ENCODE measurements at places on chromosomes 13 and 19.

DNA sequence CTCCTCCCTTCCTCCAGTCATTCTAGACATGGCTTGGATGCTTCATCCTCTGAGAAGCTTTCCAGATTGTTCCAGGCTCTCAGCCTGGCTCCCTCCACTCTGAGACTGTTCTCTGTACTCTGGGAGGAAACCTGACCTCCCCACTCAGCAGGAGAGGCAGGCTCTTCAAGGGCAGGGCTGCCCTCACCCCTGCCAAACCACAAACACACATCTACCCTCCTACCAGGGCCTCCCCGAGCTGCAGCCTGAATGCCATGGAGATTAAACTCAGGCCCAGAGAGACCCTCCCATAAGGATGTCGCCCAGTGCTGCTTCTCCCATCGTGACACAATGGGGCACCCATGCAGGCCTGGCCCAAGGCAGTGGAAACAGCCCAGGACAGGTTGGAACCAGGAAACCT, 16.2 kb downstream of the NUMBL start:
- no peak for DNase-seq

DNA sequence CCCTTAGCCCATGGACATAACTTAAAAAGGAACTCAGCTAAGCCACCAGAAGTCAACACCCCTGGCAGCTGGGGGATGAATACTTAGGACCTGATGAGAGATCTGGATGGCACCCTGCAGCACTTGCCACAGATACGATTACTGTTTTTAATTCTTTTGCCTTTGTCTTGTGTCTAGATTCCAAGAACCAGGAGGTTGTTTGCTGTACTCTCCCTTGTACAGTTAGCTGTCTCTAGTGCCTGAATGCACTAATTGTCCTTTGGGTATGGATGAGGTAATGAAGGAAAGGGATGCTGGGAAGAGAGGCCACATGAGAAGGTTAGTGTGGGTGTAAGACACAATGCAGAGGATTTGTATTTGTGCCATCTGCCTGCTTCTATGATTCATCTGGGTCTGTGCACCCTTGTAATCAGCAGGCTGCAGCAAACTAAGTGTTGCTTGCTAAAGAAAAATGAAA, 385.8 kb downstream of the KCNRG start:
- DNase-seq, result peak; percentile 52

DNA sequence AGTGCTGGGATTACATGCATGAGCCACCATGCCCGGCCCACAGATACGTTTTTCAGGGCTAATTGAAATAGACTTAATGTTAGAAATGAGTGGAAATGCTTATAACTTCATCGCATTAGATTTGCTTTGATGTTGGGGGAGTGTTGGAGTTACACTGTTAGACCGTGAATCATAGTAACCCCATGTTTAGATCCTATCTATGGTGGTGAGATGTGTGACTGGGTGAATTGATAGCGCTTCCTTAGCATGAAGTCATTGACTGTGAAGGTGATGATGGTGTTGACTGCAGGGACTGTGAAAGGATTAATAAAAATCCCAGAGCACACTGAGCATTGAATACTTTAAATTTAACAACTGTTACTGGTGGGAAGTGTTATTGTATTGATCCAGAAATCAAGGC, 1.7 kb downstream of the ZNF264 start:
- DNase-seq, result no peak

GRCh38 chr19:2441096-2441752, 13.8 kb upstream of the TIMM13 start:
- DNase-seq, result no peak

- DNase-seq, result no peak
These were observed 146.8 kb upstream of the TSHZ3 start for GRCh38 chr19:31496076-31496475.

GRCh38 chr19:21256722-21257121, 72.5 kb downstream of the ZNF708 start:
- DNase-seq, result no peak

DNA sequence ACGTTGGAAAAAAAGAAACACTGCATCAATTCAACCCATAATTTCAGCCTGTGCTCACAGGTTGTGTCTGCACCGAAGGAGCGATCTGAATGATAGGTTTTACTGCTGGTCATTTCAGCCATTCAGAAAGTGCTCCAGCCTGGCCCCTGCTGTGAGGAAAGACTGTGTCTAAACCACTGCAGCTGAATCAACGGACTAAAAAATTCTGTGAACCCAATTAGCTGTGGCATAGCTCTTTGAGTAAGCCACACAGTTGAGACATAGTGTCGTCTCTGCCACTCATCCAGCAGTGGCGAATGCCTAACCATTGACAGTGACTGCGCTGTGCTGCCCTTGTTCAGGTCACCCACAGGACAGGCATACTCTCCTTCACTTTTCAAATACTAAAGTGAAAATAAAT, 179.8 kb downstream of the COG6 start:
- no peak for DNase-seq

DNA sequence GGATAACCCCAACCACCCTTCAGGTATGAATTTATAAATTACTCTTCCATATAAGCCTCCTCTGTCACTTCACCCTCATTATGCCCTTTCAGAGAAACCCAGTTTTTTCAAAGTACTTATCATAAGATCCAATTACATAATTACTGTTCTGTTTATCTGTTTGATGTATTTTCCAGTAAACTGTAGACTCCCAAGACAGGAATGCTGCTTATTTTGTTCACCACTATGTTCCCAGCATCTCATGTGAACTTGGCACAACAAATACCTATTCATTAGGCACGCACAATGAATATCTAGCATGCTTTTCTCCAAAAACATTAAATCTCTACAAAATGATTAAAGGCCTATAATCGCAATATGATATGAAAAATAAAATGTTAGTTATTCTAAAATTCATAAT, 13.2 kb downstream of the ENOX1 start:
- no peak for DNase-seq

DNA sequence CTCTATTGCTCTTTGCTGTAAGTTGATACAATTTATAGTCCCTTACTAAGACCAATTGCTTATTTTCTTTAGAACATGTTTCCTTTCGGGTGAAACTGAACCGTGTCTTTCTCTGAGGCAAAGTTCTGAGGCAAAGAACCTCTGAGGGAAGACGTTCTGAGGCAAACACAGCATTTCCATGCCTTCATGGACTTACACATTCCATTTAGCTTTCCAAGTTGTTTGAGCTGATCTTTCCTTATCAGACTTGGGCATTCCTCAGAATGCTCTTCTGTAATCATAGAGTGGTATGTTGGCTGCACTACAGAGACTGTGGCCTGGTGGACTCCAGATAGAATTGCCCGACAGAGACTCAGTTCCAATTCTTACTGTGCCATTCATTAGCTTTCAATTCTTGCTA, 579.1 kb downstream of the KCTD12 start:
- no peak for DNase-seq

DNA sequence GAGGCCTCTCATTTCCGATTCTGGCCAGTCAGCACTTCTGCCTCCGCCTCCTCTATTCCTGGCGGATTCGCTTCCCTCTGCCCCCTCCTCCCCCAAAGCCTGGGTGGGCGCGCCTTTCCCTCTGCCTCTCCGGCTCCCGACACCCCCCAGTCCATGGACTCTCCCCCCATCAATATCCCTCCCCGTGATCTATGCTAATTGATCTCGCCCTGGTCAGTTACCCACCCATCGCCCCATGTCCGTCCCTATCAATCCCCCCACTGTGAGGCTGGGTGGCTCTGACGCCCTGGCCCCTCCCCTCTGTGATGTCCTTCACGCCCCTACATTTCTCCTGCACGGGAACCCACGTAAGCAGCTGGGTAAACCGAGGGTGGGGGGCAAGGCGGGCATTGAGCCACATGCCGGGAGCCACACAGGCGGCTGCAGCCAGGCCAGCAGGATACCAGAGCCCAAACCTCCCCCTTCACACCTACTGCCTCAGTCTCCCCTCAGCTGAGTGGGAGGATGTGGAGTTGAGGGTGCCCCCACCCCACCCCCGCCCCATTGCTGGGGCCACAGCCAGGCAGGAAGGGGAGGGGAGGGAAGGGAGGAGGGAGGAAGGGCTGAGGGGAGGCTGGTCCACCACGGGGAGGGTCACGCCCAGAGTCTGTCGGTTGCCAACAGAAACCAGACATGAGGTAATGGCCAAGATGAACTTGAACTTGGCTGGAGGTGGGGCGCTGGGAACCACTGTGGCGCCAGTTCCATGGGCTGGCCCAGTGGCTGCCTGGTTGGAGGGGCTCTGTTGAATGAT, 21.0 kb downstream of the SMIM24 start:
- peak; percentile 71 for DNase-seq

DNA sequence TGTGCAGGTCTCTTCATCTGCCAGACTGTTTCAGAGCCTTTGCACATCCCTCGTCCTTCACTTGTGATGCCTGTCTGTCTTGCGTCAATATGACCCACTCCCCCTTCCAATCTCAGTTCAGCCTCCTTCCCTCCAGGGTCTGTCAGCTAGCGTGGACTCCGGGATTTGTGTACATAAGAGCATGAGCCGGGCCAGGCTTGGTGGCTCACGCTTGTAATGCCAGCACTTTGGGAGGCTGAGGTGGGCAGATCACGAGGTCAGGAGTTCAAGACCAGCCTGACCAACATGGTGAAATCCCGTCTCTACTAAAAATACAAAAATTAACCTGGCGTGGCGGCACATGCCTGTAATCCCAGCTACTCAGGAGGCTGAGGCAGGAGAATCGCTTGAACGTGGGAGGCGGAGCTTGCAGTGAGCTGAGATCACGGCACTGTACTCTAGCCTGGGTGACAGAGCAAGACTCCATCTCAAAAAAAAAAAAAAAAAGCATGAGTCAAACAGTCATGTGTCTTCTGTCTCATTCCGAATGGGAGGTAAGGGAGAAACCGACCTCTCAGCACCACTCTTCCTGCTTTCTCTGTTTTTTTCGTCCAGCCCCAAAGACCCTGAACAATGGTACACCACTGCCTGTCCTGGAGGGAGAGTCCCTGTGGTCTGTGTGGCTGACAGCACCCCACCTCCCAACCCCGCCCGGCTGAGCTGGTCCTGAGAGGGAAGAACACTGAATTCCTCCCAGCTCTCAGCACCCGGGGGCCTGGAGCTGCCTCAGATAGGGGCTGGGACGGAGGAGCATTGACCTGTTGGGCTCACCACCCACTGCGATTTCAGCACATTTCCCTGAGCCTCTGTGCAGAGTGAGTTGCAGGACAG, 2.4 kb upstream of the SIGLEC9 start:
- no peak for DNase-seq

DNA sequence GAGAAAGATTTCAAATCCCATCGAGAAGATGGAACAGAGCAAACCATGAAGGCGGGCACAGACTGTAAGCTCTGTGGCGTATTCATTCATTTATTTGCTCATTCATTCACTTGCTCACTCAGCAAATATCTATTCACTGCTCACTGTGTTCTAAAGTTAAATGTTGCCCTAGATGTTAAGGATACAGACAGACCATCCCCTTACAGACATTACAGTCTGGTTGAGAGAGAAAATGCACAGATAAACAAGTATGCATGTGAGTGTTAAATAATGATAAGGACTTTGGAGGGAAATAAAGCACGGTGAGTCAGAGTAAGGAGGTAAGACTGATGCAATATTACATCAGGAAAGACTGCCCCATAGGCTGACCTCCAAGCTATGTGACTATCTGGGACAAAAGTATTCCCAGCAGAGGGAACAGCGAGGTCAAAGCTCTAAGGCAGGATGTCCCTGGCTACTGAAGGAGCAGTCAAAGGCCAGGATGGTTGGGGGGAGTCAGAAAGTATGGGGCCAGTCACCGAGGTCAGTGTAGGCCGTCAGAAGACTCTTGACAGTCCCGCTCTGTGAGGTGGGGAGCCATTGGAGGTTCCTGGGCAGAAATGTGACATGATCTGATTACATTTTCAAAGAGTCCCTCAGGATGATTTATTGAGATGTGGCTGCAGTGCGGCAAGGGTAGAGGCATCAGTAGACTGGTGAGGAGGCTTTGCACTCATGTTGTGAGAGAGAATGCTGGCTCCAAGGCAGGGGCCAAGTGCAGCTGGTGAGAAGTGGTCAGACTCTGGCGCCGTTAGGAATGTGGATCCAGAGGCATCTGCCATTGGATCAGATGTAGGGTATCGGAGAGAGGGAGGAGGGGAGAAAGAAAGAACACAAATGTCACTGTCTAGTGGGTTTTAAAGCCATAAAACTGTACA, 37.9 kb downstream of the MBNL2 start:
- DNase-seq, result no peak

- DNase-seq, result no peak
These were observed 618 bp downstream of the TMEM38A start for GRCh38 chr19:16661480-16662034.

GRCh38 chr13:73702419-73703071, 431.7 kb downstream of the KLF12 start:
- DNase-seq, result no peak

DNA sequence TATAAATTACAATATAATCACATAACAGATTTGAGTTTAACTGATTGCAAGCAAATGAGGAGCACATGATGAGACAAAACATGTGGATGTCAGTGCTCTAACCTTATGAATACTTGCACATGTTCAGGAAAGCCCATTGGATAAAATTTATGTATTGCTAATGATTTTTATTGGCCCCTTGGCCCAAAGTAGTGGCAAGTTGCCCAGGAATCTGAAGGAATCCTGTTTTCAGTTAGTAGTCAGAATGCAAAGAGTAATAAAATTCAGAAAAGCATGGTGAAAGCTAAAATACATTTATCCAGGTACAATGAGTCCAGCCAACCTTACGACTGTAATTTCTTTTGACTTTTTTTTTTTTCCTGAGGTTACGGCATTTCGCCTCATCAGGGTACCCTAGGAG, 1539.4 kb downstream of the EFNB2 start:
- no peak for DNase-seq

DNA sequence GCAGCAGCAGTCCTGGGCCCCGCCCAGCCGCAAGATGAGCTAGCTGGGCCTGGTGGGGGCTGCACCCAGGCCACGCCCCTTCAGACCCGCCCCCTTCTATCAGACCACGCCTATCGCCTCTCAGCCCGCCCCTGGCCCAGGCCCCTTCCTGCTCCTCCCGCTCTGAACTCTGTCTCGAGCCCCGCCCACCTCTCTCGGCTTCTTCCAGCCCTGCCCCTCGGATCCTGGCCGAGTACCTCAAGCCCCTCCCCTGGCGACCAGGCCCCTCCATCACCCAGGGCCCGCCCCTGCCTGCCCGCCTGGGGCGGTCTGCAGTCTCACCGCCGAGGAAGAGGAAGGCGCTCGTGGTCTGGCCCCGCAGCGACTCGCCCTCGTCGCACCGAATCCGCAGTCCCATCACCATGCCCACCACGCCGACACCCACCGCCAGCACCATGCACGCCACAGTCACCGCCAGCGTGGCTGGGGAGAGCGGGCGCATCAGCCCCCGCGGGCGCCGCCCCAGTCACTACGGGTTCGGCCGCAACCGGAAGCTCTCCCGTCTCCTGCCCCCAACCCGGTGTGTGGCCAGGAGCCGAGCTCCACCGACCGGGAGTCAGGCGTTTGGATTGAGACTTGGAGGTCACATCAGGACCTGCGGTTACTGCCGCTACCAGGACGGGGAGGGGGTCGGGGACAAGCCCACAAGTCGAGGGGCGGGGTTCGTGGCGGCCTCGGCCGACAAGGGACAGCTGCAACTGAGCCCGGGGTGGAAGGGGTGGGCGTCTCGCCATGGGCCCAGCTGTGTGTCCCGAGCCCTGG, 1.0 kb downstream of the CLDND2 start:
- peak; percentile 97 for DNase-seq

DNA sequence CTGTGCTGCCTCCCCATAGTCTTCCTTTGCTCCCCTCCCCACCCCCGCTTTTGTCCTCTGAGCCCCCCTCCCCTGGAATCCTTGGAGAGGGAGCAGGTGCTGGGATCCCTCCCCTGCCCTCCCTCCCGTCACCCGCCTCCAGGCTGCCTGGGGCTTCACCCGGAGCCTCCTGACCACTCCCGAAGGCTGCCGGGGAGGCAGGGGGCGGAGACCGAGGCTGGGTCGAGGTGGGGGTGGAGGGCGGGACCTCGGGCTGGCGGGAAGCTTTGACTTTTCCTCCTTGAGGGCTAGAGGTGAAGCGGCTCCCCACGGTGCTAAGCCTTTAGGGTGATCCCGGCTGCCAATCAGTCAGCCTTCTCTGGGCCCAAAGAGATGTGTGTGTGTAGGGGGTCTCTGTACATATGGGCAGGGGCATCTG, 1.5 kb downstream of the KMT5C start:
- no peak for DNase-seq
